ENCODE measurements at places on chromosomes 4 and X. TPM values are rescaled to one million over a fixed set of nuclear protein-coding genes. Genes with fewer than 3 reads are reported as not detected.

- no peak for DNase-seq
Measured at GRCh38 chr4:125125276-125125675, 189.5 kb upstream of the FAT4 start.

GRCh38 chrX:31580726-31581125, 508.9 kb upstream of the FTHL17 start:
- DNase-seq, result no peak

DNA sequence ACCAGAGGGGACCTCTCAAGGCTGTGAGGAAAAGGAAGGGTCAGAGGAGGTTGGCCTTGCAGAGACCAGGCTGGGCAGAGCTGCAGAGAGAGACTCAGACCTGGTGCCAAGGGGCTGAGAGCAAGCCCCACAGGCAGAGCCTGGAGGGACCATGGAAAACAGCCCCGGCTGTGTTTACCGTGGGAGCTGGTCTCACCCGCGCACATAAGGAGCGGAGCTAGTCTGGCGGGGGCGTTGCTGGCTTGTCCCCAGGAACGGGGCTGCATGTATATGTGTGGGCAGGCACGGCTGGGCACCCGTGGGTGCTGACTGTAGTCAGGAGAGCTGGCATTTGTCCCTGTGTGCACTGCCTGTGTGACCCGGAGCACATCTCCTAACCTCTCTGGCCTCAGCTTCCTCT, 45.7 kb downstream of the C4orf50 start:
- DNase-seq, result no peak

The GPRIN3 gene
- total RNA-seq, result 3.6 TPM

DNA sequence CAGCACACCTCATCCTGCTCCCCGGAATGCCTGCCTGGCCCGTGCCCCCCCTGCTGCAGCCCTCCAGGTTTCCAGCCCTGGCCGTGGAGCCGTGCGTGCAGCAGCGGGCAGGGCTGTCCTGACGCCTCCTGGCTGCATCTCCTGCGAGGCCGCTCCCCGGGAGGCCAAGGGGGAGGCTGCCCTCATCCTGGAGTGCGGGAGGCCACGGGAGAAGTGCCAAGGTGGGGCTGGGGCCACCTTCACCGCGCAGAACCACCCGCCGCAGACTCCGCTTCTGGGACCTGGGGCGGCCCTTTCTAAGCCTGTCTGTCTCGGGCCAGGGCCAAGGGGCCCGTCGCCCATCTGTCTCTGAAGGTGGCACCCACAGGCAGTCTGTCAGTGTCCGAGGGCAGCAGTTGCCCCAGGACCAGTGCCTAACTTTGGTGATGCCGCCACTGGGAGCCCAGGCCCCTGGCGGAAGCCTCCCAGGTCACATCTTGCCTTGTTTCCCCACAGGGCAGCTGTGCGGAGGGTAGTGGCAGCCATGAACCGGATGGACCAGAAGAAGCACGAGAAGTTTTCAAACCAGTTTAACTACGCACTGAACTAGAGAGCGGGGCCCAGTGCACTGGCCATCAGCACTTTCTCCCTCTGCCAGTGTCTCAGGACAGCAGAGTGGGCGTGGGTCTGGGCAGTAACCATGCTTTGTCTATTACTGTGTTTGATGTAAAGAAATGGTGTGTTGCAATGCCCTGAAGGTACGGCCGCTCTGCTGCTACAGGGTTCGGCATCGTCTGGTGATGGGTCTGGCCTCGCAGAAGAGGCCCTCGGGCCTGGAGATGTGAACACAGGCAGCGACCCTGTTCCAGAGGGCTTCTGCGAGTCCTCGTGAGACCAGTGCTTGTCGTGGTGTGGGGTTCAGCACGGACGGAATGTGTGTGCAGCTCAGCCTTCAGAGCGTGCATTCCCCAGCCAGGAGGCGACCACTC, 20.6 kb downstream of the NKX1-1 start:
- DNase-seq, result no peak

The COX7B2 gene
- total RNA-seq, result not detected

The SERTM2 gene
- not detected for total RNA-seq

- DNase-seq, result no peak
Measured at GRCh38 chrX:150035531-150035930, 97.2 kb upstream of the EOLA2 start.
